ENCODE measurements at places on chromosomes 4 and X.

DNA sequence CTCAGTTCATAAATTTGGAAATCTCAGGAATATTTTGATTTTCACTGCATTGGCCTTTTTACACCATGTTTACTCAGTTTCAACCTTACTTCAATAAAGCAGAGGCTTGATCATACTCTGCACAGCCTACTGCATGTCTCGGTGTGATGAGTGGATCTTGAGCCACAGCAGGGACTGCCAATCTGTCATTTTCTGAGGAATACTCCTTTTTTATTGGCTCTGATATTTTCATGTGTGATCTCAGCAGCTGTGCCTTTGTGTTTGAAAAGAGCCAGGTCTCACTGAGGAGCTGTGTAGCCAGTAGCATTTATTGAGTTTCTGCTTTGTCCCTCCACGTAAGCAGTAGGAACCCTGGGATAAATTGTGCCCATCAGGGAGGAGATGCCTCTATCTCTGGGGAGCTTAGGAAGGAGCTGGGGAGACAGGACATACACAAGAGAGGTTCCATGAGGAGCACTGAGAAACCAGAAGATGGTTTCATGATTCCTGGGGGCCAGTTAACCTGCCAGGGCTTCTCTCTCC, 18.9 kb upstream of the TRIM2 start:
- DNase-seq, result no peak

- no peak for DNase-seq
These were observed 3.6 kb downstream of the ARHGAP24 start for GRCh38 chr4:85478576-85478975.

- DNase-seq, result no peak
These were observed 13.4 kb downstream of the CTBP1 start for GRCh38 chr4:1235381-1236102.

DNA sequence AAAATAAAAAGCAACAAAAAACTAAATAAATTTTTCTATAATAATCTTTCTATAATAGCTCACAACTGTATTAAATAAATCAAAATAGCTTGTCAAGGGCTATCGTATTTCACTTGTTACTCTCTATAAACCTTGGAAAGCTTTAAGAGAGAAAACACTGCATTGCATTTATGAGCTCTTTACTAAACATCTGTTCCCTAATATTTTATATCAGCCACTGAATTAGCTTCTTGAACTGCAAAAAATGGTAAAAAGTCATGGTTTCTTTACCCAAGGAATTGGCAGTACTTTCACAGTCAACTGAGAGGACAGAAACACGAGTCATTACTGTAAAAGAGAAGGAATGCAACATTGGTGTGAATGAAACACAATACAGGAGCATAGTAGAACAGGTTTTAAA, 671.2 kb downstream of the PCDH18 start:
- DNase-seq, result no peak

- DNase-seq, result no peak
These were observed 54.6 kb downstream of the PROM1 start for GRCh38 chr4:16029262-16029661.

DNA sequence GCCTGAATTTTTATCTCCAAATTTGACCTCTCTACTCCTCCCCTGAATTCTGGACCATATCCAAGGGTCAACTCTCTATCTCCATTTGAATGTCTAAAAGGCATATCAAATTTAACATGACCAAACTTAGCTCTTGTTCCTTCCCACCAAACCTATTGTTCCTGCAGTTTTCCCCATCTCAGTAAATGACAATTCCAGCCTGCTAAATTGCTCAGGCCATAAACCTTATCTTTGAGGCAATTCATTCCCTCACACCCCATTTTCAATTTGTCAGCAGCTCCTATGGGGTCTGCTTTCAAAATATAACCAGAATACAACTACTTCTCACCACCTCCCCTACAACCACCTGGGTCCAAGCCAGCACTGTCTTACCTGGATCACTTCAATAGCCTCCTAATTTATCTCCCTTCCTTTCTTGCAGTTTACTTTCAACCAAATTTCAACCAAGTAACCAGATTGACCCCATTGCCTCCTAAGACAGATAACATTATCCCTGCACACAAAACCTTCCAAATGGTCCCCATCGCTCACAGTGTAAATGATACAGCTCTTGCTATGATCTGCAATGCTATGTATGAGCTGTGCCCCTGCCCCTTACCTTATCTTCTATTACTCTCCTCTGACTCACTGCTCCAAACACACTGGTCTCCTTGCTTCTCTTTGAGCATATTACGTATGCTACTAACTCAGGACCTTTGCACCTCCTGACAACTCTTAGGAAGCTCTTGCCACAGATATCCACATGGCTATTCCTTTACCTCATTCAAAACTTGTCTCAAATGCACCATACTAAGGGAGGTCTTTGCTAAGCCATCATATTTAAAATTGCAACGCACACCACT, 66.0 kb downstream of the CAMK2D start:
- DNase-seq, result no peak

GRCh38 chr4:2934077-2934812, 29.0 kb downstream of the NOP14 start:
- DNase-seq, result no peak

DNA sequence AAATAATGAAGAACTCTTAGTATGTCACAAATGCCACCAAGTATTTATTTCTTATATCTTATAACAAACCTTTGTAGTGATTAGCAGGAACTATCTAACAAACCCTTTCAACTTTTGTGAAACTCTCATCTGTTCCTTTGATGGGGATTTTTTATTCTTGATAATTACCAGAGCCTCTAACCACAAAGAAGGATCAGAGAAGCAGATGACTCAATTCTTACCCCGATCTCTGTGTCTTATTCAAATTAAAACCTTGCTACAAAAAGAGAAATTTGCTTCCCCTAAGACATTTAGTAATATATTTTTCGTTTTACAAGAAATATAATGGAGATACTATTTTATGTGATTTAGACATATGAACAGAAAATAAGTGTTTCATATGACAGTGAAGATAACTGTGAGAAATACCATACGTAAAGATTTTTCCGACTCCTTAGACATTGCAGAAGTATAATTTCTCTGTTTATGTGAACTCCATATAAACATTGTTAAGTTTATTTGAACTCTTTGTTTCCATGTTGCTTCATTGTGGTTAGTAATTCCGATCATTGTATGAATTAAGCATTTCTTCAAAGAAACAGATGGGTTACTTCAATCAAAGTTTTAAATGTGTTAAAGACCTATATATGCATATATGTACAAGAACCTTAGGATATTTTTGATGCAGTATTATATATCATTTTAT, 205.4 kb downstream of the CFAP299 start:
- DNase-seq, result no peak

- DNase-seq, result no peak
These were observed 66.5 kb upstream of the ZFP42 start for GRCh38 chr4:187929024-187929423.

- DNase-seq, result no peak
These were observed 39.4 kb downstream of the ANTXR2 start for GRCh38 chr4:80033581-80033980.

DNA sequence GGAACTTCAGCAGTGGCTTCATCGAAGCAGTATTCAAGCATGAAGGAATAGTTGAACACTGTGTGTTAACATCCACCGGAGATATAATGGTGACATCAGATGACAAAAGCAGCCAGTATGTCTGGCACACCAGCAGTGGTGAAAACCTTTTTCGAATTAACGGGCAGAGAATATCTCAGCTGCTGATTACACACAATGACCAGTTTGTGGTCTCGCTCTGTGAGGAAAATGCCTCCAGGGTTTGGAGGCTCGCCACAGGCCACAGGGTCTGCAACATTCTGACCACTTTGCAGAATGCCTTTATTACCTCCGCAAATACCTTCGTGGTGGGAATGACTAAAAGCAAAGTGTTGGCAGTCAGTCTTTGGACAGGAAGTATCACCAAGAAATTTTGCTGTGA, 201.5 kb downstream of the NWD2 start:
- no peak for DNase-seq

GRCh38 chr4:40256329-40256728, 59.5 kb downstream of the RHOH start:
- DNase-seq, result no peak

- no peak for DNase-seq
These were observed 898.3 kb downstream of the CCSER1 start for GRCh38 chr4:91025241-91026148.

GRCh38 chr4:185137233-185137925, 5.7 kb upstream of the SLC25A4 start:
- no peak for DNase-seq

- DNase-seq, result no peak
These were observed 6.4 kb downstream of the USP11 start for GRCh38 chrX:47239199-47239598.

GRCh38 chr4:150329373-150329772, 251.1 kb downstream of the DCLK2 start:
- no peak for DNase-seq

- DNase-seq, result no peak
These were observed 104.6 kb downstream of the TMEM144 start for GRCh38 chr4:158314756-158315487.

DNA sequence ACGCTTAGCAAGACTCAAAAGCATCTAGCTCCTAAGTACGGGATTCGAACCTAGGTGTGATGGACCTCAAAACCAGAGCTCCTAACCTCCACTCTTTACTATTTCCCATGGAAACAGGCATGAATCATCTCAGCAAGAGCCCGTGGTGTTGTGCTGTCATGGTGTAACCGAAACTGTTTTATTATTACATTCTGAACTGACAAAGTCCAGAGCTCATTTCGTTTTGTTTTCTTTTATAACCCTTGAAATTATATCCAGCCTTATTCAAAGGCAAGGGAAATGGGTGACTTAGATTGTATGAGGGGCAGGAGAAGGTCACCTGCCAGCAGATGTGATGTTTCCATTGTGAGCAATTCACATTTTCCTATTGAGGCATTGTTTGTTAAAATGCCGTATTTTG, 301.1 kb downstream of the FRMPD4 start:
- DNase-seq, result no peak

- DNase-seq, result no peak
These were observed 8.2 kb downstream of the TNIP3 start for GRCh38 chr4:121155893-121156292.

DNA sequence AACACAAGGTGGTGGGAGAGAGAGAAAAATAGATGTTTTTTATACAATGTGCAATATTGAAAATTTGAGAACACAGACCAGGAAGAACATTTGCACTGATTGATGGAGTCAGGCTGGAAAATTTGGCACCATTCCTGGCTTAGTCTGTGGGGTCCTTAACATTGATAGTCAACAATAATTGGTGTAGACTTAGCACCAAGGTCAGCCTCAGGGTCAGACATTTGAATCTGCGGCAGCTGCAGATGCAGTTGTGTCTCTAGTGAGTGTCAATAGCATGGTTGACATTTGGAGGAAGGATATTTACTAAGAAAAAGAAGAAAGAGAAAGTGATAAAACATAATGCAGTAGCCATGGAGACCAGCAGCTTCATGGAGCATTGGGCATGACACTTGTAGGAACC, 31.5 kb upstream of the GLRA3 start:
- no peak for DNase-seq

DNA sequence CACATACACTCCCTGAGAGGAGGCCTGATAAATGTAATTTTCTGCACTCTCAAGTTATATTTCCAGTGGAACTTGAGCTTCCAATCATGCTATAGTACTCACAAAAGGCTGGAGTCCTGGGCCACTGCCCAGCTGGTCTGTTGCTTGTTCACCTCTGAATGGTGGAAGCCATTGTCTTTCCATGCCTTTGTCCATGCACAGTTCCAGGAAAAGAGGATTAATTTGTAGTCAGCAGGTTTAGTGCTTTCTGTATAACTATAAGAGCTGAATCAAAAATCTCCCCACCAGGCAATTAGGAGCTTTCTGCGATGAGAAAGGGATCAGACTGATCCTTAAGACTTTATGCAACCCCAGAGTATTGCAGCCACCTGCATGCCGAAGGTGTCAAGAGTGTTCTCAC, 195.4 kb upstream of the PGRMC2 start:
- DNase-seq, result no peak

GRCh38 chrX:31580726-31581125, 508.9 kb upstream of the FTHL17 start:
- no peak for DNase-seq

DNA sequence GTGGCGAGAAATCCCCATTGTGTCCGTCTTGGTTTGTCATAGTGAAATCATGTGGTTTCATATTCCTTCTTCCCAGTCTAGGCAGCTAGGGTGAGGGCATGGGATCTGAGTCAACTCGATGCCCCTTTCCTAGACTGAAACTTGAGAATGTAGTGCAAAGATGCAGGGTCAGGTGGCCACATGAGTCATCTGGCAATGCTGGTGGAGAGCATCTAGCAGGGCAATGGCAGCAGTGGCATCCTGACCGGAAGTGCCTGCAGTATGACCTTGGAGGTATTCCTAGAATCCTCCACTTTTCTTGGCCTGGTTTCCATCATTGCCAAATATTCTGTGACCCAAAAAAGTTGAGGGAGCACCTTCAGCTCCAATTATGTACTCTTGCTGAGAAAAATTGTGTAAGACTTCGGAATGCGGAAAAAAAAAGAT, 39.1 kb upstream of the TMEM184C start:
- no peak for DNase-seq
